Head of caudate nucleus (tissue), 42 donors: ENCODE measurements at places on chromosomes 2 and 18.
A peak's percentile ranks its signal among the peaks of the same experiment; 100 is the strongest.

DNA sequence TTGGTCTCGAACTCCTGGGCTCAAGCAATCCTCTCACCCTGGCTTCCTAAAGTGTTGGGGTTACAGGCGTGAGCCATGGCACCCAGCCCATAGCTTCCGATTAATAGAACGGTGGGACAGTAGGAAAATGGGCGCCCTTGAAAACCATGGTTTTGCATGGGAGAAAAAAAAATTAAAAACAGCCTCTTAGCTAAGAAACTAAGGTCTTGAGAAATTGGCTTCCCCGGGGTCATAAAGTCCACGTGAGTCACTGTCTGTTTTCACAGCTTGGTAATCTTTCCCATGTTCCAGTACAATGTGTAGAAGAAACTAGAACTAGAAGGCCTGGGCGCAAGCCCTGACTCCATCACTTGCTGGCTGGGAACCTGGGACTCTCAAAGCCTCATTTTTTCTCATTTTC is 20.7 kb downstream of the B3GNT2 start:
- DNase-seq = no peak

DNA sequence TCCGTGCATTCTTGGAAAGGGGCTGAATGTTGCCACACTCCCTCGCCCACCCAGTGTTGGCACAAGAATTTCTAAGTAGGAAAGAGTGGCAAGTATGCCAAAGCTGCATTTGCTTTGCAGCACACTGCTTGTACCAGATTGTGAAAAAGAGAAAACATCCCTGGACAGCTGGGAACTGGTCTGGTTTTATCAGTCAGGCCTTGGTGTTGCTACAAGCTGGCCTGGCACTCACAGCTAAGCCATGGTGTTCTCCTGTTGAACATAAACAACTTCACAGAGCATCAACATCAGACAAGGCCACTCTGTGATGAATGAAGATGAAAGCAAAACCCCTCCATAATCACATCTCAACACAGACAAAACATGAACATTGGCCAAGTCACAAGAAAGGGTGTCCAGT is 4.2 kb upstream of the TRABD2A start:
- no peak for DNase-seq

DNA sequence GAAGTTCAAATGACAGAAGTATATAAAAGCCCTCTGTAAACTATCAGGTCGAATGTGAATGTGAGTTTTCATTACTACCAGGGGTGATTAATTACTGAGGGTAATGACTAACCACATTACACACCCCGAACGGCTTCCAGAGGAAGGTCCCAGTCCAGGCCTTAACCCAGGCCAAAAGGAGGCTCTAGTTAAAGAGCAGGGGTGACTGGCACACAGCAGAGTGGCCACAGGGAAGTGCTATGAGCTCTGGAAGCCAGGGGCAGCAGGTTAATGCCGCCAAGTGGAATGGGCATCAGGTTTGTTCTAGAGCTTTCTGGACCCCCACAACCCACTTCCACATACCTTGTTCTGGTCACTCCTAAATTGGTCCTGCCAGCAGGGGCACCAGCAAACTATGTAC is 87.7 kb downstream of the BCL11A start:
- DNase-seq = no peak

DNA sequence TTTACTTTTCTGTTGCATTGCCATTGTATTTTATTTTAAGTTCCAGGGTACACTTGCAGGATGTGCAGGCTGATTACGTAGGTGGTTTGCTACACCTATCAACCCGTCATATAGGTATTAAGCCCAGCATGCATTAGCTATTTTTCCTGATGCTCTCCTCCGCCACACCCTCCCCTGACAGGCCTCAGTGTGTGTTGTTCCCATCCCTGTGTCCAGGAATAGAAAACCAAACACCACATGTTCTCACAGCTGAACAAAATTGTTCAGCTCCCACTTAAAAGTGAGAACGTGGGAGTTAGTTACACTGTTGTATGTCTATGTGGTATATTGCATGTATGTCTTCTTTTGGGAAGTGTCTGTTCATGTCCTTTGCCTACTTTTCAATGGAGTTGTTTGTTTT is 1631.7 kb downstream of the DPP10 start:
- peak; percentile 19 for DNase-seq

DNA sequence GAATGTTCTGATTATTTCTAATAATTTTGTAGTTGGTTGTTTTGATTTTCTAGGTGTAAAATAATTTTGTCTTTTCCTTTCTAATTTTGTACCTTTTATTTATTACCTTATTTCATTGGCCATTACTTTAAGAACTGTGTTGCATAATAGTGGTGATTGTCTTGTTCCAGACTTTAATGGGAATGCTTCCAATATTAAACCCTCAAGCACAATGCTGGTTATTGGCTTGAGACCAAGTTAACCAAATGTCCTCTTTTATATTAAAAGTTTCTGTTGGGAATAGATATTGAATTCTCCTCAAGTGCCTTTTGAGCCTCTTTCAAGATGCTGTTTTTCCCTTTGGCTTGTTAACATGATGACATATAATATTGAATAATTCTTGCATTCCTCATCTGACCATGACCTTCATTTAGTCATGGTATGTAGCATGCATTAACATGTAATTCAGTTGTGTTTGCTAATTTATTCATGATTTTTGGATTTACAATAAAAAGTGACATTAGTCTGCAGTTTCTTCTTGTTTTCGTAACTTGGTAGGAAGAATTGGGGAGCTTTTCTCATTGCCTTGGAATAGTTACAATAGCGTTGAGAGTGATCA is 141.7 kb downstream of the DIS3L2 start:
- DNase-seq = no peak

GRCh38 chr18:62925031-62925688 is 209.8 kb downstream of the PHLPP1 start:
- DNase-seq = no peak

DNA sequence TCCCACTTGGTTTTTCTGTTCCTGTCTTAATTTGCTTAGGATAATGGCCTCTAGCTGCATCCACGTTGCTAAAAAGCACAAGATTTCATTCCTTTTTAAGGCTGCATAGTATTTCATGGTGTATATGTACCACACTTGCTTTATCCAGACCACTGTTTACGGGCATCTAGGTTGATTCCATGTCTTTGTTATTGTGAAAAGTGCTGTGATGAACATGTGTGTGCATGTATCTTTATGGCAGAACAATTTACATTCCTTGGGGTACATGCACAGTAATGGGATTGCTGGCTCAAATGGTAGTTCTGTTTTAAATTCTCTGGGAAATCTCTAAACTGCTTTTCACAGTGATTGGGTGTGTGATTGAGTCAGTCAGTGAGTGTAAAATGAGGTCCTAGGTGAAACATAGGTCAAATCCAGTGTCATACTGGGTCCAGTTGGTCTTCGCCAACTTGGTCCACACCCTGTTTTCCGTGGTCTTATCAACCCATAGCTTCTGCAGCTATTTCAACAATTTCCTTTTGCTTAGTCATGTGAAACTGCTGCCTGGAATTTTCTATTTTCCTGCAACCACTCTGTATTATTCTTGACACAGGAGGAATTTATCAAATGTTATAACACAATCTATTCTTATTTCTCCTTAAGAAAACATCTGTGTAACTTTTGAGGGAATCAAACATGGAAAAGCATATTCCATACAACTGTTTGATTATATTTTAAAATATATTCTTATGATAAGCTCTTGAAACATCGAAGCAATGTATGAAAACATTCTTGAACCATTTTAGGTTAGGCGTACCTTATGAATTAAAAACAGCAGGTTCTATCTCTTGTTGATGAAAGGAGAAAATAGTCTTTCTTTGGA is 82.9 kb downstream of the ADCYAP1 start:
- DNase-seq = no peak

DNA sequence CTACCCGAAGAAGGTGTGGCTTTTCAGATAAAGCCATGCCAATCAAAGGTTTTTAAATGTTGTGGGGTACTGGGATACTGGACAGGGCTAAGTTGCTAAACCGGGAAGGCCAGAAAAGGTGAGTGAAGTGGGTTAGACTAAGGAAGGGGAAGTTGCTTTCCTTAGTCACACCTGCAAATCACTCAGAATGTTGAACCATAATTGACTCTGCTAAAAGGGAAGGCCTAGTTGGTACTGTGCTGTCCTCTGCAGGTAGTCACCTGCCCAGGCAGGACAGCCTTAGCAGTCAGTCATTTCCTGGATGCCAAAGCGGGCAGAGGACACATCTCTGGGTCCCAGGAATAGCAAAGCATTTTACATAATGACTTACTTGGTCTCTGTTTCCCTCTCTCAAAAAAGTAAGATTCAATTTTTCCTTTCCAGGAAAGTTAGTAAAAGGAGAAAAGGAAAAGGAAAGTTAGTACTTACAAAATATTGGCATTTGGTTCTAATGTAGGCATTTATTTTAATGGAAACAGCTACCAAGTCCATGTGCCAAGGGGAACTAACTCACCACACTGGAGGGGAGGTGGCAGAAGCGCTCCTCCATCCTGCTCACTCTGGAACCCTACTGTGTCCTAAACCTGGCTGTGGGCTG is 60.3 kb downstream of the RFTN2 start:
- DNase-seq = no peak

DNA sequence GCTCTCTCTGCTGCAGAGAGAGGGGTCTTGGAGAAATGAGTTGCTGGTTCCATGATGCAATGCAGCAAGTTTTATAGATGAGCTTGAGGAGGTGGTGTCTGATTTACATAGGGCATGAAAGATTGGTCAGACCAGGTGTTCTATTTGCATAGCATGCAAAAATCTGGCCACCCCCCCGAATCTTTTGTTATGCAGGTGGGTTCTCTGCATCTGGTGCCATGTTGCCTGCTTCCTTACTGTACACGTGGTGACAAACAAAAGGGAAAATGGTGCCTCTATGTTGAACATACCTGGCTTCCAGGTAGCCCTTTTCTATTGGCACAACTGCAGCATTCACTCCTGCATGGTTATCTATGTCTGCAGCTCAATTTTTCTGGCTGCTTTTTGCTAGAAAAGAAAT is 169.4 kb downstream of the GALNT1 start:
- no peak for DNase-seq

DNA sequence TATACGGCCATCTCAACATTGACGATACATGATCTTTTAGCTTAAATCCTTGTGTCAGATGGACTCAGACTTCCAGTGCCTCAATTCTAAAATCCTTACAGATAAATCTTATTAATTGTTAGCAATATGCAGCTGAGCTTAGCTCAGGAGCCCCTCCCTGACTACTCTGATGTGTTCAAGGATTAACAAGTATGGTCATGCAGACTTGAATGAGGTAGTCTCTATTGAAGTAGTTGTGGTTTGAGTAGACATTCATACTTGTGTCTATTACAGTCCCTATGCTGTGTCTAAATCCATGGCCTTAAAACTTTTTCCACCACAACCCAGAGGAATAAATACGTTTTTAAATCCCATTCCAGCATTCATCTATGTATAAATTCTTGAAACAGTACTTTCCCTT is 119.5 kb downstream of the NUP35 start:
- DNase-seq = no peak

DNA sequence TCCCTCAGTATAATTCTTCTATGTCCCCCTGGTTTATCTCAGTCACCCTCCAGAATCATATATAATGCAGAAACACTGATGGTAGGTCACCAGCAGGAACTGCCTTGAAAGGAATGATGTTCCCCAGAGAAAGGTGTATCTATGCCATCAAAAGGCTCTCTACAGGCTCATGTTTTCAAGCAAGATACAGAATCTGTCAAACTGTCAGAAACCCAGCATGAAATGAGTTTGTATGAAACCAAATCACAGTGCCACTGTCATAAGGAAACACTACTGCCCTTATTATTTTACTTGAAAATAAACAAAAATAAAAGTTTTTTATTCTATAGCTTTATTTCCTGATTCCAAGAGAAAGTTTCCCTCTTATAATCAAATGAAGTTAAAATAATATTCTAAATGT is 1064.5 kb upstream of the DDX18 start:
- DNase-seq = no peak

- DNase-seq = no peak
Observed at GRCh38 chr2:86413296-86414094, 27.7 kb upstream of the KDM3A start.

GRCh38 chr2:112151271-112151670 is 13.1 kb downstream of the FBLN7 start:
- no peak for DNase-seq

DNA sequence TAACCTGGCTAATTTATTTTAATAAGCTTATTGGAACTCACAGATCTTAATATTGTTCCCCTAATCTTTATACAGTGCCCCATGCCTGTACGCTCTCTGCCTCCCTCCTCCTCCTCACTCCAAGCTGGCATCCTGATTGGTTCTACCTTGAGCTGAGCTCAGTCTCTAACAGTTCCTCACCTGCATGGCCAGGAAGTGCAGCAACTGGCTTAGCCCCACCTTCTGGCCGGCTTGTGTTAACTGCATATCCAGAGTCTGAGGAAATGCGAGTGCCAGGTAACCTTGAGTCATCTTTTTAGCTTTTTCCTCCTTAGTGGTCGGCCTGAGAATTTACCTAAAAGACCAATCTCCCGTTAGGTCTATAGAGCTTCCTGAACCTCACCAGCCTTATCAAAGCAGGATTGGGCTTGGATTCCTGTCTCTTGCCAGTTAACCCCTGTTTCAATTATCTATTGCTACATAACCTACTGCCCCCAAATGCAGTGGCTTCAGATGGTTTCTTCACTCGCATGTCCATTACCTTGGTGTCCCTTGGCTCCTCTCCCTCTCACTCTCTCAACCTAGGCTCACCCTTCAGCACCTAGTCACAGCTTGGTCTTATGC is 89.5 kb upstream of the STK39 start:
- DNase-seq = no peak

DNA sequence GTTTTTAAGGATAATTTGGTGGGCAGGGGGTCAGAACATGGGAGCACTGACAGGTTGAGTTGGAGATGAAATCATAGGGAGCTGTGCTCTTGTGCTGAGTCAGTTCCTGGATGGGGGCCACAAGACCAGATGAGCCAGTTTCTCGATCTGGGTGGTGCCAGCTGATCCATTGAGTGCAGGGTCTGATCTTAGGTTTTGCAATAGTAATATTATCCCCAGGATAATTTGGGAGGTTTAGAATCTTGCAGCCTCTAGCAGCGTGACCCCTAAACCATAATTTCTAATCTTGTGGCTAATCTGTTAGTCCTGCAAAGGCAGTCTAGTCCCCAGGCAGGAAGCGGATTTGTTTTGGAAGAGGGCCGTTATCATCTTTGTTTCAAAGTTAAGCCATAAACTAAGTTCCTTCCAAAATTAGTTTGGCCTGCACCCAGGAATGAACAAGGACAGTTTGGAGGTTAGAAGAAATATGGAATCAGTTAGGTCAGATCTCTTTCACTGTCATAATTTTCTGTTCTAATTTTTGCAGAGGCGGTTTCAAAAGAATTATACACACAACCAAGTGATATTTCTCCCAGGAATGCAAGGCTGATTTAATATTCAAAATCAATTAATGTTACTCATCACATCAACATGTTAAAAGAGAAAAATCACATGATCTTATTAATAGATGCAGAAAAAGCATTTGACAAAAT is 23.0 kb downstream of the DBI start:
- DNase-seq = no peak

DNA sequence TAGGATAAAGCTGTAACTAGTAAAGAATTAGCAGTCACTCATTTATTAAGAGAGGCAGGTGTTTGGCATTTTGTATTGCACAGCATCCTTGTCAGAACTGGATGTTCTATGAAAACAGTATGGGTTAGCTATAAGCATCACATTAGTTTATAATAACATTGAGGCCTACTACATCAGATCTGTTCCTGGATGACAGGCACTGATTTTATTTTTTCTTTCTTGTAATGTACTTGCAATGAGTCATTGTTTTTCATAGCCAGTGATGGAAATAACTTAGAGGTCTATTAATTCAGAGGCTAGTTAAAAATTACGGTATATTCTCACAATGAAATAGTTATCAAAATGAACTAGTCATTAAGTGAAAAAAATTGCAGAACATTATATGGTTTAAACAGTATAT is 13.0 kb upstream of the RMDN2 start:
- DNase-seq = no peak
